ENCODE measurements at places on chromosomes 16 and 17. TPM values are rescaled to one million over a fixed set of nuclear protein-coding genes. Genes with fewer than 3 reads are reported as not detected.

DNA sequence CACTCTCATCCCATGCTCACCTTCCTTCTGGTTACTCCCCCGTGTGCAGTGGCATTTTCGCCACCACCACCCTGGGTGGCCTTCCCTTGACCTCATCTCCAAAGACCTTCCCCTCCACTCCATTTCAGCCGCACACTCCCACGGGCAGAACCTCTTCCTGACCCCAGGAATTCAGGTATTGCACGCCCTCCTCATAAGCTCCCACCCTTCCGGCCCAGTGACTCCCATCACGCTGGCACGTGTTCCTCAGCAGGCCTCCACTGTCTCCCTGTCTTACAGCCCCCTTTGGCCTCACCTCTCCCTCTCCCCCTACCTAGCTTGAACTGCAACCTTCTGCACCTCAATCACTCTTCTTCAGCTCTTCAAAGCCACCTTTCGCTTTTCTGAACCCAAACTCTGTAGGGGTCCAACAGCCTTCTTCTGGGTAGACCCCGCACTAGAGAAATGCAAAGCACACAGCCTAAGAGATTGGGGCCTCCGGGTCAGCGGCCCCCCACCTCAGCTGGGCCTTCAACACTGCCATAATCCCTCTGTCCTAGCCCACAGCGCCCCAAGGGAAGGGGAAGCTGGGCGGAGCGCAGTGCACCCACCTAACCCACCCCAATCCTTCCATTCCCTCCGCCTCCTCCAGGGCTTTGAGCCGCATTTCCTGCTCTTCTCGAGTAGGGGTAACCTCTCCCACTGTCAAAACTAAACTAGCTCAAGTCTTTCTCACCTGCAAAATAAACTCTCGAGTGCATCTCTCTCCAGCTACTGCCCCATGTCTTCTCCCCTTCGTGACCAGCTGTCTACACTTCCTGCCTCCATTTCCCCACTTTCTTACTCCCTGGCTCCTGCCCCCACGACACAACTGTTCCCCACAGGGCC lies 1.7 kb upstream of the TMEM97 start:
- DNase-seq, result no peak

GRCh38 chr17:43418441-43419374 lies 19.9 kb downstream of the ARL4D start:
- DNase-seq, result no peak

GRCh38 chr16:23324727-23325126 lies 22.6 kb downstream of the SCNN1B start:
- DNase-seq, result peak; percentile 17

GRCh38 chr16:6964679-6965078 lies 368.0 kb upstream of the RBFOX1 start:
- no peak for DNase-seq

GRCh38 chr16:81595629-81596292 lies 151.2 kb downstream of the CMIP start:
- DNase-seq, result no peak

GRCh38 chr17:81254955-81255717 lies 16.0 kb downstream of the NDUFAF8 start:
- peak; percentile 90 for DNase-seq

DNA sequence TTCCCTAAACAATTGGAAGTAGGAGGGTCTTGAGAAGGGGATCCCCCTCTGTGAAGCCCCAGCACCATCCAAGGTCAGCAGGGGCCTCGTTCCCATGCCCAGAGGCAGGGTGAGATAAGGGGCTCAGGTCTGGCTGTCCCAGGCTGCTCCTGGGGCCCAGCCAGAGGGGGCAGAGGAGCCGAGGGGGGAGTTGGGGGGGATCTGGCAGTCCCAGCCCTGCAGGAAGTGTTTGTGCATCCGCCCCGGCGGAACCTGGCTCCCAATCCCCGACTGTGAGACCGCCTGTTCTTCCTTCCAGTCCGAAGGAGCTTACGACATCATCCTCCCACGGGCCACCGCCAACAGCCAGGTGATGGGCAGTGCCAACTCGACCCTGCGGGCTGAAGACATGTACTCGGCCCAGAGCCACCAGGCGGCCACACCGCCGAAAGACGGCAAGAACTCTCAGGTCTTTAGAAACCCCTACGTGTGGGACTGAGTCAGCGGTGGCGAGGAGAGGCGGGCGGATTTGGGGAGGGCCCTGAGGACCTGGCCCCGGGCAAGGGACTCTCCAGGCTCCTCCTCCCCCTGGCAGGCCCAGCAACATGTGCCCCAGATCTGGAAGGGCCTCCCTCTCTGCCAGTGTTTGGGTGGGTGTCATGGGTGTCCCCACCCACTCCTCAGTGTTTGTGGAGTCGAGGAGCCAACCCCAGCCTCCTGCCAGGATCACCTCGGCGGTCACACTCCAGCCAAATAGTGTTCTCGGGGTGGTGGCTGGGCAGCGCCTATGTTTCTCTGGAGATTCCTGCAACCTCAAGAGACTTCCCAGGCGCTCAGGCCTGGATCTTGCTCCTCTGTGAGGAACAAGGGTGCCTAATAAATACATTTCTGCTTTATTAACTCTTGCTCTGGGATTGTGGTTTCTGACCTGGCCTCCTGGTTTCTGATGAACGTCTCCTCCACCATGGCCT lies 14.9 kb downstream of the GPRC5C start:
- no peak for DNase-seq

- no peak for DNase-seq
Measured at GRCh38 chr17:82384051-82384729, 12.6 kb downstream of the UTS2R start.

The RFWD3 gene
- 22.6 TPM for total RNA-seq

The MYOCD gene
- total RNA-seq, result 37.3 TPM

DNA sequence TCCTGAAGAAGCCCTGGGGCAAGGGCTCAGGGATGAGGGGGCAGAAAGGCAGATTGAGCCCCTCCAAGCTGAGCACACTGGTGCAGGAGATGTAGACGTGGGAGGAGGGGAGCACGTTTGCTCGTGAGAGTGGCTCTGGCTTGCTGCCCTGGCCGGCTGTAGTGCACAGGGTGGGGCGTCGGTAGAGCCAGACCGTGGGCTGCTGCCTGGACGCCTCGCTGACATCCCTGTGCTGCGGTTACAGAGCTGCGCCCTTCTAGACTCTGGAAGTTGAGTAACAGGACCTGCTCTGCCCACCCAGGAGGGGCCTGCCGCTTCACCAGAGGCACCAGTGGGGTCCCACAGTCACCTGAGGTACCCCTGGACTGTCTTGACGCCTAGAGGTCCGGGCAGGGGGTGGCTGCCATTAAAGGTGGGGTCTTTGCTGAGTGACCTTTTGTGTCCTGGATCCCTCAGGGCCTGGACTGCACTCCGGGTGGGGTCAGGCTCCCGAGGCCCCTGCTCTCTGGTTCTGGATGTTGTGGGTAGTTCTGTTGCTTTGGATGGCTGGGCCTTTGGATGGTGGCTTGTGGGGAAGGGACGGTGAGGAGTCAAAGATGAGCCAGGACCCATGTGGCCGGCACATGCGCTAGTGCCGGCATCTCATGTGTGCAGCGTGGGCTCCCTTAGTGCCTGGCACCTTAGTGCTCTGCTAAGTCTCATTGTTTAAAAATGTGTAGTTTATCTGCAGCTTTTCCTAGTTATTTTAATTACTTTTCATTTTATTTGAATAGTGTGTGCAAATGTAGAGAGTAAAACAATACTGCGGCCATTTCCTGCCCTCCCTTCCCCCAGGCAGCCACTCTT lies 41.7 kb downstream of the PGS1 start:
- no peak for DNase-seq

DNA sequence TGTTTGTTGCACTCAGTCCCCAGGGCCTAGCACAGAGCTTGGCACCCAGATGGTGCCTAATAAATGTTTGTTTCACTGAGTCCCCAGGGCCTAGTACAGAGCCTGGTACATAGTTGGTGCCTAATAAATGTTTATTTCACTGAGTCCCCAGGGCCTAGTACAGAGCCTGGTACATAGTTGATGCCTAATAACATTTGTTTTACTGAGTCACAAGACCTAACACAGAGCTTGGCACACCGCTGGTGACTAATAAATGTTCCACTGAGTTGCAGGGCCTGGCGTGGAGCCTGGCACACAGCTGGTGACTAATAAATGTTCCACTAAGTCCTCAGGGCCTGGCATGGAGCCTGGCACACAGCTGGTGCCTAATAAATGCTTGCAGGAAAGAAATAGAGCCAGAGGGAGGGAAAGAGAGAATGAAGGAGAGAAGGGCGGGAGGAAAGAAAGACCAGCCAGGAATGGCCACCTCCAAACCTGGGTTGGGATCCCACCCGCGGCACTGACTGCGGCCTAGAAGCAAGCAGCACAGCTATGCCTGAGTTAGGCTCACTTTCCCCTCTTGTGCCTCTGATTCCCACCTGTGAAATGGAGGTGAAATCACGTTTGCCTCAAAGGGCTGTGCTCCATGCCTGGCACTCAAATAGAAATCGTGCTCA lies 7.5 kb downstream of the SLC5A11 start:
- no peak for DNase-seq

GRCh38 chr17:11908711-11909146 lies 88.5 kb downstream of the ZNF18 start:
- DNase-seq, result no peak

Measured in mucosa of gallbladder (tissue), 1 donor.